Dermis microvascular lymphatic vessel endothelial cell (primary cell): ENCODE measurements at places on chromosomes 12 and 14.
A peak's percentile ranks its signal among the peaks of the same experiment; 100 is the strongest.

GRCh38 chr12:24463375-24463774 is 485.5 kb downstream of the BCAT1 start:
- no peak for DNase-seq

DNA sequence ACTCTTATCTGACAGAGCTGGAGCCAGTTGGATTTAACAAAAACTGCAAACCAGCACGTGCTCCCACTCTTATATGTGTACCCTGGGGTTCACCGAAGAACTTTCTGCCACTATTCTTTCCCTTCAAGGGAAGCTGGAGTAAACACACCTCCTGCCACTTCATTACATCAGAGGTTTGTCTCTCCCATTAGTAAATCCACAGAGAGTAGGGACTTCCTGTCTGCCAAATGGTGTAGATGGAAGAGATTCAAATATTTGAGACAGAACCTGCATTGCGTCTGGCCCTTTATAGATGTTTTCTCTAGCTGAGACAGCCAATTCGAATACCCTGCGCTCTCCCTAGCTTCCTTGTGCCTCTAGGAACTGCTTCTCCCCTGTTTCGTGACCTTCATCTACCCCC is 29.1 kb upstream of the AEBP2 start:
- DNase-seq, result no peak

DNA sequence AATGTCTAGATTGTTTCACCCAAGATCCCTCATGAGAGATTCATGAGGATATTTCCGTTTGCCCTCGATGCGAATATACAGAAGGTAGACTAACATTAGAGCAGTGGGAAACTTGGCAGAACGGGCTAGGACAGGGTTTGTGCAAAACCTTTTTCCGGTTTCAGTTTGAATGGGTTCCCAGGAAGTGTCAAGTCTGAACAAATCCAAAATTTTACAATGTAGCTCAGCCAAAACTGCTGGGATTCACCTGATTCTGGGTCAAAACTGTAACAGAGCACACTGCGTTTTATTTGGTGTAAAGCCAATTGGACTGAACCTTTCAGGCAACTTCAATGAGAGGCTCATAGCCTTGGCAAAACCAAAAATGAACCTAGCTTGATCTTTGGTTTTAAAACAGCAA is 337.8 kb upstream of the DIO2 start:
- DNase-seq, result no peak

DNA sequence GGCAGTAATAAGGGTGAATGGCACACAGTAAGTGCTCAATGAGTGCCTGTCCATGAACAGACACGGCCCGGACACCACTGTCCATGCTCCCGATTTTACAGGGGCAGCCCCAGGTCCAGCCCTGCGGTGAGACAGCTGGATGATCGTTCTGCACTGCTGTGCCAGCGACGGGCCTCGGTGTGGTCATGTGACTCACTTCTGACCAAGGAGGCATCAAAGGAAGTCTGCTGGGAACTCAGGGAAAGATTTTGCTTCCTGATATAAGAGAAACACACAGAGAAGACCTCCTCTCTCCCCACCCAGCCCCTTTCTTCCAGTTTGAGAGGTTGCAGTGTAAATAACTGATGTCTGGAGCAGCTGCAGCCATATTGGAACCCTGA is 126.6 kb downstream of the SCARB1 start:
- DNase-seq, result no peak

- no peak for DNase-seq
These were observed 32.9 kb downstream of the TXNRD1 start for GRCh38 chr12:104248444-104248843.

- no peak for DNase-seq
These were observed 14.7 kb downstream of the STON2 start for GRCh38 chr14:81385419-81385818.

DNA sequence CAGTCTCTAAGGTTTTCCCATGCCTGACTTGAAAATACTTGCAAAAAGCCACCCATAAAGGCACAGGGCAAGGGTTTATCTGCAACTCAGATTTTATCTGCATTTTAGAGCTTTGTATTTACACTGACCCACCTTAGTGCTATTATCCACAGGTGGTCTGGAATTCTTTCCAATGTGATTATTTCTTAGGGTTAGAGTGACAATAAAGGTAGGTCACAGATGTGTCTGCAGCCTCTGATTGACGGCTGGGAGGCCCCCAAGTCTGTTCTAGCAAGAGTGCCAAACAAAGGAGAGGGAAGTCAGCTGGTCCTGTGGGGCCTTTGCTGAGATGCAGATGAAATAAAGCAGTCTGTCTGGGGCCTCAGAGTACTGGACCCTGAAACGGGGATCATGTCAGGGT is 64.0 kb downstream of the FRMD6 start:
- no peak for DNase-seq

DNA sequence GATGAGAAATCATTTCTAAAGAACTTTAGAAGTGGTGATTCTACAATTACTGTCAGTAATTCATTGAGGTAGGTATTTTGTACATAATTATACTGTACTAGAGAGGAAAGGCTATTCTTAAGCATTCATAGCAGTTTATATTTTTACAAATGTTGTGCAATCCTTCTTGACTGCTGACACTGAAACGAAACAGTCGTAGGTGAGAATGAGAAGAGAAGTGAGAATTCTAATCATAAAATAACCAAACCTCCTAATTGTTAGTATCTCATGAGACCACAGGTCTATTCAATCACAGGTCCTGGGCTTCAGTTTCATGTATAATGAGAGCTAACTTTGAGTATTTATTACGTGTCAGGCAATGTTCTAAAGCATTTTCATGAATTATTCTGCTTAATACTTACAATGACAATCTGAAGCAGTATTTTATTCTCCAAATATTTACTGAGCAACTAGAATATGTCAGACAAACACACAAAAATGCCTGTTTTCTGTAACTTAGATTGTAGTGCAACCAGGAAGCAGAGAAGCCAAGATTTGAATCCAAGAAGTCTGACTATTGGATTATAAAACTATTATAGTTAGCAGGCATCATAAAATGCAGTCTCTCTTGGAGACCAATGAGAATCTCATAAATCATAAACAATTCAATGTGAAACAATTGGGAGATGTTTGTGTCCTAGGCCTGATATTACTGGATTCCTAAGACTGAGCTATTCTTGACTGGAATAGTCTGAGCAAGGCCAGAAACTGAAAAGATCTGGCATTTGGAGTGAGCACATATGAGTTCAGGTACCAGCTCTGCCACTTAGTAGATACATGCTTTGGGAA is 24.3 kb downstream of the RERG start:
- DNase-seq, result no peak

- peak; percentile 38 for DNase-seq
These were observed 38.5 kb downstream of the GNPTAB start for GRCh38 chr12:101792046-101792931.

DNA sequence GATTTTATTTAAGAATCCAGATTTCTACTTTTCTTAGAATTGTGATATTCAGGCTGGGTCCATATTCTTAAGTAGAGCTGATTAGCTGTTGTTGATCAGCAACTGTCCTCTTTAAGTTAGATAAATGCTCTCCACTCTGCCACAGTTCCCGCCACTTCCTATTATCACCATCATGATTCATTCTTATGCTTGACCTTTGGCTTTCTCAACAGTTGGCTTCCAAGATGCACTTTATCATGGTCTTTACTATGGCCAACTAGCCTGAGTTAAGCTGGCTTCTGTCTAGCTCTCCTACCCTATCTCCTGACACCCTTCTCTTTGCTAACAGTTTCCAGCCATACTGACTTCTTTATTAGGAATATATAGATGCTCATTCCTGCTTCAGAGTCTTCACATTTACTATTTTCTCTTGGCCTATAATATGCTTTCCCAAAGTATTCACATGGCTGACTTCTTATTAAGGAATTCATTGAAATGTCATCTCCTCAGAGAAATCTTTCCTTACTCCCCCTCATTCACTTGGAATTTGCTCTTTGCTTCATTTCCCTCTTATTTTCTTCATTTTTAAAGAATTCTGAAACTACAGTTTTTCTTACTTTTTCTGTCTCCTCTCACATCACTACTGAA is 149.0 kb upstream of the IGF1 start:
- no peak for DNase-seq

- DNase-seq, result no peak
These were observed at the start of gene KCNA1 for GRCh38 chr12:4909734-4910501. KCNA1 (plus strand) TSS chr12:4909905; CDS start chr12:4911379, 1,474 bp downstream.

DNA sequence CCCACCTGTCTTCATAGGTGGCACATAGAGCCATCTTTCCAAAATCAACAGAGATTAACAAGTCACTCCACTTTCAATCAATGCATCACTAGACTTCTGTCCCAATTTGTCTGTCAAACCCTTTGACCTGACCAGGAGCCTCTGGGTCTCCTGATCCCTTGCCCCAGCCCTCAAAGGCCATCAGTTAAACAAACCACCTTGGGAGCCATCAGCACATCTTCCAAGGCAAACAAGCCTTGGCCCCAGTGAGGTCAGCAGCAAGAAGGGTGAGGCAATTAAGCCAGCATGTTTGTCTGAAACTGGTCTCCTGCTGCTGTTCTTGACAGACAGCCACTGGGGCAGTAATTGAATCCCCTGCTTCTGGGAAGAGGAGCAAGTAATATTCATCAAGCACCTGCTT is 742.8 kb upstream of the TBX3 start:
- no peak for DNase-seq

DNA sequence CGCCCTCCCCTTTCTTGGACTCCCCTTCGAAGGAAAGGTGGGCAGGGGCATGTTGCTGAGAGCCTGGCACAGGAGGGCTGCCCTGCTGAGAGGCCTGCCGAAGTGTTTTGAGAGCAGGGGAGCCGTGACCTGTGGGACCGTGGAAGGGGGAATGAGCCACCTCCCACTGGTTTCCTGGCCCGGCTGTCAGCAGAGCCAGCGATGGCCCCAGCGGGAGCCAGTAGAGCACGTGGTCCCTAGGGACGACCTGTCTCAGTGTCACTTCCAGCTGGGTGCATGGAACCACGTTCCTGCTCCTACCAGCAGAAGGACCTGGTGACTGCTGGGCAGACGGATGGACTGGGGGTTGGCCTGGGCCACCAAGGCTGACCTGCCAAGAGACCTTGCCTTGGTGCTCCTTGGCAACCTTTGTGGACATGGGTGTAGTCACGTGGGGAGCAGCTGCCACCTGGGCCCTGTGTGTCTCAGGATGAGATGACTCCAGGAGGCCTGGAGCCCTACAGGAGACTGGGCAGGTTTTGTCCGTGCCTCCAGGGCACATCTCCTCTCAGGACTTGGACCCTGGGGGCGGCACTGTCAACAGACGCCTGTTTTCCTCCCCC is 34.6 kb downstream of the BEGAIN start:
- DNase-seq, result no peak

- no peak for DNase-seq
These were observed 103.1 kb downstream of the SEC23A start for GRCh38 chr14:38999949-39000348.

DNA sequence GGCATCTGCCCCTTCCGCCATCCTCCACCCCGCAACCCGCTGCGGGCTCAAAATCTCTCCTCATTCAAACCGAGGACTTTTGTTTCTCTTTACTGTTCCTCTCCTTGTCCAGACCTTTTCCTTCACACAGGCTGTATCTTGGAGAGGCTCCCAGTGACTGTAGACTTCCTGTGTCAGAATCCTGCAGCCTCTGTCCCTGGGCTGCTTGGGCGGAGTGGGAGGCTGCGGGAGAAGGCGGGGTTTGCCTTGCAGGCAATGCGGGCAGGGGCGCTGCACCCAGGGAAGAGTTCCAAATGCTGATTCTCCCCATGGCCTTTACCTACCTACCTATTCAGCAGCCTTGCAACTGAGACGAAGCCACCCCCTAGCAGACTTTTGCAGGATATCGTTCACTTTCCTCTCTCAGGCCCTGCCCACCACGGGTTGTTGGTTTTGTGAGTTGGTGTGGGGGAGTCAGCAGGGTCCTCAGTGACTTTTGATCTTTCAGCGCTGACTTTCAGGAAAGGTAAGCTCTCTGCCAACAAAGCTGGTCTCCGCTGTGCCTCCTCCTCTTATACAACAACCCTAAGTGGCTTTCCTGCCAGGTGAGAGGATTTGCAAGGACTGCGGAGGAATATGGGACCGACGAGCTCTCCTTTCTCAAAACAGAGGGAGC is 79.0 kb upstream of the KCNA1 start:
- DNase-seq, result no peak

DNA sequence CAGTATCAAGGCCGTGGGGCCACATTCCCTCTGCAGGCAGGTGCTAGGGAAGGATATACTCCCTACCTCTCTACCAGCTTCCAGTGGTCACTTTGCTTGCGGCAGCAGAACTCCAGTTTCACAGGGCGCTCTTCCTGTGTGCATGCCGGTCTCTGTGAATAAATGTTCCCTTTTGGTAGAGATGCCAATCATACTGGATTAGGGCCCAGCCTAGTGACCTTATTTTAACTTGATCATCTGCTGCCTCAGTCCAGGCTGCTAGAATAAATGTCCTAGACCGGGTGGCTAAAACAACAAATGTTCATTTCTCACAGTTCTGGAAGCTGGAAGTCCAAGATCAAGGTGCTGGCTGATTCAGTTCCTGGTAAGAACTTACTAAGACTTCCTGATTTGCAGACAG is 198.8 kb upstream of the TMEM132C start:
- no peak for DNase-seq

GRCh38 chr14:64208981-64209380 is 85.2 kb downstream of the ESR2 start:
- DNase-seq, result no peak

DNA sequence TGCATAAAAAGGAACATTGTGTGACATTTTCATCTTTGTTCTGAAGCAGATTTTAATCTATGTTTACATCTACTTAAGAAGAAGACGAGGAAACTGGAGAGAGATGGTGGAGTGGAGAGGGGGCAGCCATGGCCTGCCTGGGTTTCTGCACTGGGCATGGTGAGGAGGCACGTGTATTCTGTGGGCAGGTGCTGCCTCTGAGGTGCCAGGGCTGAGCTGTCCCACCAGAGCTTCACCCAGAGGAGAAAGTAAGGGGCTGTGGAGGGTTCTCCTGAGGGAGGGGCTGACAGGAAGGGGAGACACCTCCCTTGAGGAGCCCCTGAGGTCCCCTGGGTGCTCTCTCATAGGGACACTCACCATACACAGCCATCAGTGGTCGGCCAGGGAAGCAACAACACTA is 372.4 kb upstream of the OR4E1 start:
- no peak for DNase-seq

GRCh38 chr12:57148469-57149244 is 1.2 kb upstream of the LRP1-AS start:
- no peak for DNase-seq

DNA sequence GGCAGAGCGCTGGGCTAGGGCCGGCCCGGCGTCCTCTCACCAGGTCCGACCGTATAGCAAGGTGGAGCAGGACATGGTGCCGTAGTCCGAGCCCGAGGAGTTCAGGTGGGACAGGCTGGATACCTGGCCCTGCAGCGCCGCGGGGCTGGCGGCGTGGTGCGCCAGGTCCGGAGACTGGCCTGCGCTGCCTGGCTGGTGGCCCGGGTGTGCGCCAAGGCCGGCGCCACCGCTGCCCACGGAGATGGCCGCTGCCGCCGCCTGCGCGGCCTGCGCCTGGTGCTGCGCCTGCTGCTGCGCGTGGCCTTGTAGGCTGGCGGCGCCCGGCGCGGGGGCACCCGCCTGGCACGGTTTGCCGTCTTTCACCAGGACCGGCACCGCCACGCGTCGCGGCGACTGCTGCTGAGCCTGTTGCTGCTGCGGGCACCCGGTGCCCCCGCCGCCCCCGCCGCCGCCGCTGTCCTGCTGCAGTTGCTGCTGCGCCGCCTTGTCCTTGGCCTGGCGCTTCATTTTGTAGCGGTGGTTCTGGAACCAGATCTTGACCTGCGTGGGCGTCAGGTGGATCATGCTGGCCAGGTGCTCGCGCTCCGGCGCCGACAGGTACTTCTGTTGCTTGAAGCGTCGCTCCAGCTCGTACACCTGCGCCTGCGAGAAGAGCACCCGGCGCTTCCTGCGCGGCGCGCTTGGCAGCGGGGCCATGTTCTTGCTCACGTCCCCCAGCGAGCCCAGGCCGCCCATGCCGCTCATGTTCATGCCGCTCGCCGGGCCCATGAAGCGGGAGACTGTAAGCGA is 2.6 kb downstream of the NKX2-1 start:
- DNase-seq, result no peak
